Activated naive CD4-positive, alpha-beta T cell treated with anti-CD3 and anti-CD28 coated beads, Interleukin-2, amount 50 U/mL, for 16 hours (primary cell): ENCODE measurements at places on chromosomes 12 and 14.

GRCh38 chr14:31118892-31119291 is 88.7 kb downstream of the HECTD1 start:
- no peak for DNase-seq

DNA sequence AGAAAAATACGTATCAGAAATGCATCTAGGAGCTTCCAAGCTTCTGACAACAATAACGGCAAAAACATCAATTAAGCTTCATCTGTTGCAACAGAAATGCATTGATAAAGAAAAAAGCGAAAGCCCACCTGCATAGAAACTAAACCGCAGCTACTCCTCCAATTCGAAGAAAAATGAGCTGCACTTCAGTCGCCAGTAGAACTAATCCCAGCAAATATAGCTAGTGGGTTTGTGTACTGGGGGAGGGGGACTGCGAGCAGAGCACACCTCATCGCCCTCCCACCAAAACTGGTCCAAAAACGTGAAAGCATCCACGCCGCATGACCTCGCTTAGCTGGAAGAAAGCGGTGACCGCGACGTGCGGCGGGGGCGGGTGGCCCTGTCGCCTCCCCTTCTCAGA is 1.2 kb downstream of the SLC35F4 start:
- DNase-seq, result no peak

DNA sequence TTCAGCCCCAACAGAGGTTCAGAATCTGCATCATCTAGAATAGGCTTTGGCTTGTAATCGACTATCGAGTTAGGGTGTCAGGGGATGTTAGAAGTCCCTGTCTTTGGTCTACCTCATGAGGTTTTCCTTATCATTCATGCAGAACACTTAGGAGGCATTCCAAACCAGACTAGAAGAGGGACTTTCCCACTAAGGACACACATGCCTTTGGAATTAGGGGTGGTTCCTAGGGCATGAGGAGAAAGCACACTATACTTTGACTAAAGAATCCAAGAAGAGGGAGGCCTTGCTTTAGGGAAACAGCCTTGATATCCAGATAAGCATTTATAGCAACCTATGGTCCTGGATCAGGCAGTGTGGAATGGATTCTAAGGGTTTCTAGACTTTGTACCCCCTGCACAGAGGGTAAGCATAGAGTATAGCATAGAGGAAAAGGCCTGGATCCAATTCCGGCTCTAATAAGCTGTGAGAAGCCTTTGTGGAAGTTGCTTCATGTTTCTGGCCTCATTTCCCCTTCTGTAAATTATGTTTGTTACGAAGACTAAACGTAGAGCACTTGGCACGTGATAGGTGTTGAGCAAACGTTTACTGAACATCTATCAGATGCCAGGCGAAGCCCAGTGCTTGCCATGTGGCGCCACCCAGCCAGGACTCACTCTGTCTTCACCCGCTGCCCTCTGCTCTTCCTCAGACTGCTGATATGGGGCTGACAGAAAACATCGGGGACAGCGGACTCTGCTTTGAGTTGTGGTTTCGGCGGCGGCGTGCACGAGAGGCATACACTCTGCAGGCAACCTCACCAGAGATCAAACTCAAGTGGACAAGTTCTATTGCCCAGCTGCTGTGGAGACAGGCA is 13.2 kb downstream of the ZNF219 start:
- DNase-seq, result no peak

DNA sequence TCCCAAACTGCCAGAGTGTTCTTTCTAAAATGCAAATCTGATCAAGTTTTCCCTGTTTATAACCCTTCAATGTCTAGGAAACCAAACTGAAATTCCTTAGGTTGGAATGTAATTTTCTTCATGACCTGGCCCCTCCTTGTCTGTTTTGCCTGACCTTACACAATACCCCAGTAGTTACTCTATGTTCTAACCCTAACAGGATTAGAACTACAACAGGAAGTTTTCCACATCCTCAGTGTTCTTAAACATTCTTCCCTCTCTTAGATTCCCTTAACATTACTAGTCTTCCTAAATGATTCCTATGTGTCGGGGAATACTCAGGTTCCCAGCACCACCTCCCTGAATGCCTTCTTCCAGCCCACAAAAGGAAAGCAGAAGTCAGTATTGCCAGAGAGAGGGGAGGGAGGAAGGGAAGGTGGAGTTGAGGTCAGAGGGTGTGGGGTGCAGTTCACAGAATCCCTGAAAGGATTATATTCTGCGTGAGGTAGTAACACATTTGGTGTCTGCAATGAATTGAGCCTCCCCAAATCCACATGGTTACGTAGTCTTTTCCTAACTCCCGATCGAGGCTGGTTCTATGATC is 72.6 kb downstream of the BBS10 start:
- no peak for DNase-seq

GRCh38 chr14:102283631-102284129 is 21.3 kb downstream of the MOK start:
- no peak for DNase-seq
